ENCODE measurements at places on chromosomes 13 and 19.

DNA sequence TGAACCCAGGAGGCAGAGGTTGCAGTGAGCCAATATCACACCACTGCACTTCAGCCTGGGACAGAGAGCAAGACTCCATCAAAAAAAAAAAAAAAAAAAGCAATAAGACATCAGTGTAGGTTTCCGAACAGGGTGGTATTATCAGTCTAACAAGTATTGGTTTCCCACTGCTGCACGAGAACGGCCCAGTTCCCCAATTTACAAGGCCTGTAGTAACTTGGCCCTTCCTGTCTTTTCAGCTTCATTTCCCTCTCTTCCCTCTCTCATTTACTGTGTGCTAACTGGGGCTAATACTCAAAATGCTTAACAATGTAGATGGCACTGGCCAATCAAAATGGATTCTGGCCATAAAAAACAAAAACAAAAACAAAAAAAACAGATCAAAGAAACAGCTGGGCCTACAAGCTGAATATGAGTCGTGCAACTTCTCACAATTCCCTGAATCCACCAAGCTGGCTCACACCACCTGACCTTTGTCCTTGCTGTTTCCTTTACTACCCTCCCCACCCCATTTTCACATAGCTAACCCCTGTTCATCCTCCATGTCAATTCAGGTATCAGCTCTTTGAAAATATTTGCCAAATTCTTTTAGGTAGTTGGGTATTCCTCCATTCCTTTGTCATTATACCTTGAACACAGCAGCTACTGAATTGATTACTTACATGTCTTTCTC, 2.4 kb downstream of the TEX101 start:
- DNase-seq: no peak

GRCh38 chr19:56866538-56866937, 26.0 kb upstream of the PEG3 start:
- DNase-seq: no peak

GRCh38 chr19:51364200-51365106, 1.7 kb downstream of the ETFB start:
- no peak for DNase-seq

GRCh38 chr19:18261474-18261873, 12.8 kb downstream of the IQCN start:
- DNase-seq: no peak

DNA sequence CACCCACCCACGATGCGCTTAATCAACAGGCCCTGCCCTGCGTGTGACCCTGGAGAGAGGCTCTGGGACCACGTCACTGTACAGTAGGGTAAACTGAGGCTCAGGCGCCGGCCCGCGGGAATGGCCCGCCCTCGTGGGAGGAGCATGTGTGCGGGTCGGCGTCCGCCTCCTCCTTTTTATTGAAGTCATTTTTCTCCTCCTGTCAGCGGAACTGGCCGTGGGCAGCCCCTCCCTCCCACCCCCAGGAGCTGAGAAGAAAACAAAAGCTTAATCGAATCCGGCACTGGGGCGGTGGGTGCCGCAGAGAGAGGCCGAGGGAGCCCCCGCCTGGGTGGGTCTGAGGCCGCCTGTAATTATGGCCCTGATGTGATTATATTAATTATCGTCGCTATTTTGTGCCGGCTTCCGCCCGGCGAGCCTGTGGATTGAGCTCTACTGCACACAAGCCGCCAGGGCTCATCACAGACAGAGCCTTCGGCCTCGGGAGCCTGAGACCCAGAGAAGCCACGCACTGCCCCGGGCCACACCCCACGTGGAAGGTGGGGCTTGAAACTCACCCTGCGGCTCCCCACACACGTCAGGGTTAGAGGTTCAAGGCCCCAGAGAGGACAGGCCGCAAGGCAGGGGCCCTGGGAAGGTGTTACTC, 7.0 kb downstream of the C2CD4C start:
- no peak for DNase-seq

- DNase-seq: peak; percentile 97
These were observed 99.9 kb downstream of the GNG7 start for GRCh38 chr19:2602391-2603181.

- no peak for DNase-seq
These were observed 47.3 kb upstream of the GPR183 start for GRCh38 chr13:99354371-99354951.

- no peak for DNase-seq
These were observed 5.3 kb downstream of the ZNF296 start for GRCh38 chr19:45070861-45071544.

GRCh38 chr13:79393564-79394249, 12.3 kb downstream of the RBM26 start:
- DNase-seq: no peak

- DNase-seq: peak; percentile 73
These were observed 10.0 kb upstream of the IGSF23 start for GRCh38 chr19:44603201-44603945.

- DNase-seq: no peak
These were observed 35.6 kb upstream of the TFDP1 start for GRCh38 chr13:113548778-113549621.

DNA sequence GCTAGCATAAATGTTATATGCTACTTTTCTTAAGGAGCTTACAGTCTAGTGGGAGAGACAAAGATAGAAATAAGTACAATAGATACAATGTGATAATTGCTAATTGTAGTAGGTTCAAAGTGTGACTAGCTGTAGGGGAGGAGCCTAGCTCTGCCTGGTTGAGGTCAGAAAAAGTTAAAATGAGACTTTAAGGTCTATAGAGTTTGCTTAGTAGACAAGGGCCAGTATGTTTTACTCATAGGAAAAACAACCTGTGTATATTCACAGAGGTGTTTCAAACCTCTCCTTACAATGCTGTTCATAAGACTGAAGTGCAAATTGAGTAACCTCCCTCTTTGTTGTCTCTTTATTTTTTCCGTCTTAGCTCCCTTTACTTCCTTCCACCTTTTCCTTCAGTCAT, 56.1 kb downstream of the PDS5B start:
- DNase-seq: no peak

GRCh38 chr19:40302224-40303011, 17.3 kb upstream of the AKT2 start:
- DNase-seq: no peak

DNA sequence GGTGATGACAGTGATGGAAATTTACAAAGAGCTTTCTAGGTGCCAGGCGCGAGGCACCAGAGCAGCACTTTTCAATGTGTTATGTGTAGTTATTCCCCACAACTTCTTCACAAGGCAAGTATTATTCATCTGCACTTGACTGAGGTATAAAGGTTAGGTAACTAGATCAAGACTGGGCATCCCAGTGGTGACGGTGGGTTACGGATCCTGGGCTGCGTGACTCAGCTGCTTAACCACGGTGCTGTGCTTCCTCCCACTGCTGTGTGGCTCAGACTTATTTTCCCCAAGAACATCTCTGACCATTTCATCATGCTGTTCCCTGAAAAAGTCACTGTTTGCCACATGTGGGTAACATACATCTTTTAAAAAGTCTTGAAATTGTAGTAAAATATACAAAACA, 19.3 kb downstream of the EDDM13 start:
- no peak for DNase-seq

DNA sequence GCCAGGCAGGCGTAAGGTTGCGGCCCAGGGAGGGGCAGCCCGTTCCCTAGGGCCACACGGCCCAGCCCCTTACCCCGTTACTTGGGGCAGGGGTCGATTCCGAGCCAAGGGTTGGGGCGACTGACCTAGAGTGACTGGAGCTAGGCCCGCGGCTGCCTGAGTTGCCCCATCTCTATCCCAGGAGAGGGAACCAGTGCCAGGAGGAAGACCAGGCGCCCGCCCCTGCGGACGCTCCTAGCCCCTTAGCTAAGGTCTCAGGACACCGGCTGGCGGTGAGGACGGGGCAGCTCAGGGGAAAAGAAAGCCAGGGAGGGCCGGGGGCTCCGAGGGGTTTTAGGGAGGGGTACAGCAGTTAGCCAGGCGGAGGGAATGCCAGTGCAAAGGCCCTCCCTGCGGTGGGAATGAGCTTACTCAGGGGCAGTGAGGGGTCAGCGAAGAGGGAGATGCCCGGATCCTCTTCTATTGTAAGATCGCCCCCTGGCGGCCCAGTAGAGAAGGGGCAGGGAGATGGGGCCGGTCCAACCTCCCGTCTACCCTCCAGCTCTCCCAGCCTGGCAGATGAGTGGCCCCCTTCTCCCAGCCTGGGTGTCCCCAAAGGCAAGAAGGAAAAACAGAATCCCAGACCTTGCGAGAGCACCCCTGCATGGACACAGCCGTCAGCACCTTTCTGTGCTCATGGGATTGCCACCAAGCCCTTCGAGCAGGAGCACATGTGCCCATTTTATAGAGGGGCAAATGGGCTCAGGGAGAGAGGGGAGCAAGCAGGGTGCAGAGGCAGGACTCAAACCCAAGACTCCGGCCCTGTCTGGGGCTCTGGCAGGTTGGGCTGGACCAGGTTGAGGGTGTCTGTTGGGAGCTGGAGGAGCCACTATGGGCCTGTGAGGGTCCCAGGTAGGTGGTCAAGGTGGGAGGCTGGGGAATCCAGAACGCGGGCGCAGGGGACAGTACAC, 16.3 kb downstream of the CILP2 start:
- no peak for DNase-seq

DNA sequence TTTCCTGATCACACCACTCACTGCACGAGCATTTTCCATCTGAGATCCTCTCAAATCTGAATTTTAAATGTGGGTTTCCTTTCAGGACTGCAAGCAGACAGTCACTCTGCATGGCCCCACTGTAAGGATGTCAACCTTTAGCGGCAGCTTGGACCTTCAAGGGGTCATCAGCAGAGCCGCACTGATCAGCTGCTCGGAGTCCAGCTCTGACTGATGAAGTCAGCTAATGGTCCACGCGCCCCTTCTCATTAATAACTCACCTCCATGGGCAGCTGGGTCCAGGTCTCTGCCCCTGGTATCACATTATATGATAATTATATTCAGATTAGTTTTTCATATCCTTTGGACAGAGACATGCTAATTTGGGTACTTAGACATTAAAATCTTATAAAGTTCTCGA, 36.1 kb upstream of the PDCD5 start:
- no peak for DNase-seq

DNA sequence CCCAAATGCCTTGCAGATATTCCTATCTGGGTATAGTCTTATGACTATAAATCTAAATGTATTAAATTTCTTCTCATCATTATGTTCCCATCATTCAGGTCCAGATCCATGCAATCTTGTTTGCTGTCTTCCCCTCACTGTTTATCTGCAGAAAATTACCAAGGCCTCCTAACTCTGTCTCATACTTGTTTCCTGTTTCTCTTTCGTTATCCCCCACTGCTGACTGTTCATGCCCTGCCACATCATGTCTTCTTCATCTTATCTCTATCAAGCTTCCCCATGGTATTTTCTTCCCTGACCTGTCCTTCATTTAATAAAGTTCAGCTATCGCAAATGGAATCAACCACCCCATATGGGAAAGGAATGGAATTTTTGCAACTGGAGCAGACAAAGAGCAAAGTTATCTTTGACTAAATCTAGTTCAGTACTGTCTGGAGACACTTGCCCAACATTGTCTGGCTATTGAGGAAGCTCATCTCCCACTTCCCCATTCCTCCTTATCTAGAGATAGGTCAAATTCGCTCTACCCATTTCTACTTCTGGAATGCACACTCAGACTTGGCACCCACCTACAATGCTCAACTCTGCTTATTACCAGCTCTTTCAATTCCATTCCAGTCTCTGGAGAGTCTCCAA, 1358.1 kb downstream of the EFNB2 start:
- no peak for DNase-seq

DNA sequence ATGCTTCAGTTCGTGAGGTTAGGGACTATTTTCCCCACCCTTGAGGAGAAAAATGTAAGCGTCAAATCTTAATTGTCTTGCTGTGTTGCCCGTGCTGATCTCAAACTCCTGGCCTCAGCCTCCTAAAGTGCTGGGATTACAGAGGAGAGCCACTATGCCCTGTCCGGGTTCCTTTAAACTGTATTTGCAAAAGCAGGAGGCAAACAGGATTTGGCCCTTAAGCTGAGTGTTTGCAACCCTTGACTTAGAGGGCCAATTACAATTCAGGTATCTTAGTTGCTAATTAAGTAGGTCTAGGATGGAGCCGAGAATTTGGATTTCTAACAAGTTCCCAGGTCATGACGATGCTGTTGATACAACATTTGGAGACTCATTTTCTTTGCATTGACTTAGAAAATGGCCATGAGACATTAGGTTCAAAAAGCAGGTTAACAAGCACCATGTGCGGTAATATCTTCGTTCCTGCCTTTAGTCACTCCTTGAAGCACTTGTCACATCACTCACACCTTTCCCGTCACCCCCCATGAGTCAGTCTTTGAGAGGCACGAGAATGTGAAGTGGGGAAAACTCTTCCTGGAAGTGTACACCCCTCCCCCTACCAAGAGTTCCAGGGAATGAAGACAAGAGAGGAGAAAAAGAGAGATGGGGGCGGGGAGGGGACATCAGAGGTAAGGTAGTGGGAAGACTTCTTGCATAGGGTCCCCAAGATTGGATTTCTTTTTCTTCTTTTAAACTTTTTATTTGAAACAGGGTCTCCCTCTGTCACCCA, 2.6 kb downstream of the NAPSA start:
- DNase-seq: no peak

DNA sequence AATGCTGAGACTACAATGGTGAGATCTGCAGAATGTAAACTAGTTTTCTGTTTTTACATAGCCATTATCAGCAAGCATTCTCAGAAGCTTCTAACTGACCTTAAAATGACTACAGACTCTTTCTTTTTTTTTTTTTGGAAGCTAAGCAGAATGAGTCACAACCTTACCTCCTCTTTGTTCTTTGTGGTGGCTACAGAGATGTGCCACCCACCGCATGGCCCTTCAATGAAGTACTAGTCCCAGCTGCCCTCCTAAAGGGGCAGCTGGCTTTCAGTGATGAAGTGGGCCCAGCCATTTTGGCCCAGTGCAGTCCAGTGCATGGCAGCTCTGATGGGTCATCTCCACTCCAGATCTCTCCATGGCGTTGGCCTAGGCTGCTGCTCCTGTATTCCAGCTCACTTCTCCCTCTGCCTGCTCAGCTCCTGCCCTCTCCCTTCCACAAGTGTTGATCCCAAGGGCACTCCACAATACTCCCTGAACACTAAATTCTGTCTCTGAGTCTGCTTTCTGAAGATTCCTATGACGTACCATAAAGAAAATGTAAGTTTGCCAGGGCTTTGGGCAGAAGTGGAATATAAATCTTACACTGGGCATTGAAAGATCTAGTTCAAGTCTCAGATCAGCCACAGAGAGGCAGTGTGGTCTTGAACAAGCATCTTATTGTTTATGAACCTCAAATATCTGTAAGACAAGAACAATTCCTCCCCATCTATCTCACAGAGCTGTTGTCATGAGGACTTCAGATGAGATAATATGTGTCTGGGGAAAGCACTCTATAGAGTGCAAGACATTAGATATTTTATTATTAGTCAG, 85.6 kb downstream of the RXFP2 start:
- peak; percentile 32 for DNase-seq

DNA sequence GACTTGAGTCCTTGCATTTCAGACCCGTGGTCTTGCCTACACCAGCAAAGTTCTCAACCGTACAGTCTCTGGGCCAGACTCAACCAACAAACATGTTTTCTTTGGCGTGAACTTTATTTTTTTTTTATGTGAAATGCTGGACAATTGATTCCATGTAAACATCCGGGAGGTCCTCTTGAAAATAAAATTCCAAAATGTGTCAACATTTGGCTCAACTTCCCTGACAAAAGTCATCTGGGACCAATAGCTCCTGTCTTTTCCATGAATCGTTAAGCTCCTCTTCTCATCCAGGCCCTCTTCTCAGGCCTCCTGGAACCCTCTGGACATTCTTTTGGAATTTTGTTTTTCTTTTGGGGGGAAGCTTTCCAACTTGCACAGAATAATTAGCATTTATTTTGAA, 2.7 kb downstream of the ALDH16A1 start:
- no peak for DNase-seq

- no peak for DNase-seq
These were observed 60.4 kb downstream of the MYO9B start for GRCh38 chr19:17136021-17136420.
